ENCODE measurements at places on chromosomes 4 and X.

- DNase-seq = no peak
These were observed 1.7 kb upstream of the PPP2R2C start for GRCh38 chr4:6474053-6474568.

DNA sequence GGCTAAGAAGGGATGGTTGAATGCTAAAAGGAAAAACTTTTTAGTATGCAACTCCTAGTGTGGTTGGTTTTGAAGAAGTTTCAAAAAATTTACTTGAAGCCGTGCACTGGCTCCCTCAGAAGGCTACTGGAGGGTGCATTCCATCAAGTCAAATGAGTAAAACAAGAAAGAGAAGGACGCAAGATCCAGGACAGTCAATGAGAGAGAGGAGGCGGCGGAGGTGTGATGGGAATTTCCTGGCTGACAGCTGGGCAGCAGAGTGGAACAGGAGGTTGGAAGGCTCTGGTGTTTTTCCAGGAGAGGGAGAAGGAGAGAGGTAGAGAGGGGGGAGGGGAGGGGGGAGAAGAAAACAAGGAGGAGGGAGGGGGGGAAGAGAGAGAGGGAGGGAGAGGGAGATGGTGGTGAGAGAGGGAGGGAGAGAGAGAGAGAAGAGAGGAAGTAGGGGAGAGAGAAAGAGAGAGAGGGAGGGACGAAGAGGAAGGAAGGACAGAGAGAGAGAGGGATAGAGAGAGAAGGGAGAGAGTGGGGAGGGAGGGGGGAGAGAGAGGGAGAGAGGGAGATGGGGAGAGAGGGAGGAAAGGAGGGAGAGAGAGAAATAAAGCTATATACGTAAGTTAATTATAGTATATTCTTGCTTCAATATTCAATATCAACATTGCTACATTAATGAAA lies 126.4 kb downstream of the SH3KBP1 start:
- no peak for DNase-seq

GRCh38 chrX:3451571-3451970 lies 105.1 kb upstream of the MXRA5 start:
- no peak for DNase-seq

DNA sequence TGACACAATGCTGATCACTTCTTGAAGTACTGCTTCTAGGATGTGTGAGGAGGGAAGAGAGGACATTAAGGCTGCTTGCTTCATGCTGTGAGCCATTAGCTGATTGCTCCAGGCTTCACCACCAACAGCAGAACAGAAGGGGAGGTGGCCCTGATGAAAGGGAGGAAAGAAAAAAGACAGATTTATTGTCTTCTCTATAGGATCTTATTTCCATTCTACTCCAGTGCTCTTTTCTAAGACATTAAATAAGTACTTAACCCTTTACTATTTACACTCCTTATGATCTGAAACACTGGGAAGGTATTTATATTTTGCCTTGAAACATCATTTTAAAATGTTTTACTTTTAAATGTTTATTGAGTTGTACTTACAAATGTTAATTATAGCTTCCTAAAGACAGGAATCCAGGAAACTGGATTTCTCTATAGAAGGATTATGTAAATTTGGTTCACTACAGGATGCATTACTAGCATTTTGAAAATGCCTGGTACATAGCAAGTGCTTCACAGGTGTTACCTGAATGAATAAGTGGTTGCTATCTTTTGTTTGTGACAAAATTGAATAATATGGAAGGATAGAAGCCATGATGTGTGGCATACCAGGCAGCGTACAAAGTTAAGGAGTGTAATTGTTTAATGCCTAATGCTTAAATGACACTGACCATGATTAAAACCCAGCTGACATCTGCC lies 680.9 kb upstream of the ATOH1 start:
- DNase-seq = no peak

- no peak for DNase-seq
These were observed 55.8 kb upstream of the MAGEB10 start for GRCh38 chrX:27751976-27752375.

- DNase-seq = no peak
These were observed 107.0 kb downstream of the OR13H1 start for GRCh38 chrX:131650637-131651410.

- DNase-seq = no peak
These were observed 40.8 kb downstream of the DCTD start for GRCh38 chr4:182876427-182876826.

- no peak for DNase-seq
These were observed 200.5 kb downstream of the CENPC start for GRCh38 chr4:67344594-67345380.

DNA sequence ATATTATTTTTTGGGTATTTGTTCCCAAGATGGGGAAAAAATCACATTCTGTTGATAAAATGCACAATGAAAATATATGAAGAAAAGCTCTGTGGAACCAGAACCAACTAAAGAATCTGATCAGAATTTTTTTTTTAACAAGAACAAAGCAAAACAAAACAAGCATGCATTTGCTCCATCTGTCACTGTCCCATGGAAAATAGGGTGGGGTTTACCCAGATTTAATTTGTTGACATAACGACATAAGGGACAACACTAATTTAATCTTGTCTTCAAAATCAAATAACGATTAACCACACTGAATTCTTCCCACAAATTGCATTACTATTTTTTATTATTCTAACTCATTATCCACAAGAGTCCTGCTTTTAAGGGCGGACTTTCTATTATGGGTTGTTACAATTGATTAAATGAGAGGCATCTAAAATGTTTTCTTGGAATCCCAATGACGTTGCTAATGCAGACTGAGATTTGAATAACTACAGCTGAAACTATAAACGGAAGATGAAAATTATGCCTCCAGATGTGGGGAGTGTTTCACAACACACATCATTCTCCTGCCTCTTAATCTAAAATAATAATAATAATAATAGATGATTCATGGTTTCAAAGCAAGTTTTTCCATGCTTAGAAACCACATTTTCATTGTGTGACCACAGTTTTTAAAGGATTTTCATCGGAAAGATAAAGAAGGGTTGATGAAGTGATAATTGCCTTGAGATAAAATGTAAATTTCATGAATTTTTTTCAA lies 307.0 kb upstream of the CPEB2 start:
- no peak for DNase-seq

- DNase-seq = no peak
These were observed 1.2 kb downstream of the AASDH start for GRCh38 chr4:56386091-56386490.

- no peak for DNase-seq
These were observed 203.1 kb downstream of the EPHA5 start for GRCh38 chr4:65467068-65467680.

GRCh38 chr4:77711469-77711868 lies 105.8 kb downstream of the CXCL13 start:
- DNase-seq = no peak

DNA sequence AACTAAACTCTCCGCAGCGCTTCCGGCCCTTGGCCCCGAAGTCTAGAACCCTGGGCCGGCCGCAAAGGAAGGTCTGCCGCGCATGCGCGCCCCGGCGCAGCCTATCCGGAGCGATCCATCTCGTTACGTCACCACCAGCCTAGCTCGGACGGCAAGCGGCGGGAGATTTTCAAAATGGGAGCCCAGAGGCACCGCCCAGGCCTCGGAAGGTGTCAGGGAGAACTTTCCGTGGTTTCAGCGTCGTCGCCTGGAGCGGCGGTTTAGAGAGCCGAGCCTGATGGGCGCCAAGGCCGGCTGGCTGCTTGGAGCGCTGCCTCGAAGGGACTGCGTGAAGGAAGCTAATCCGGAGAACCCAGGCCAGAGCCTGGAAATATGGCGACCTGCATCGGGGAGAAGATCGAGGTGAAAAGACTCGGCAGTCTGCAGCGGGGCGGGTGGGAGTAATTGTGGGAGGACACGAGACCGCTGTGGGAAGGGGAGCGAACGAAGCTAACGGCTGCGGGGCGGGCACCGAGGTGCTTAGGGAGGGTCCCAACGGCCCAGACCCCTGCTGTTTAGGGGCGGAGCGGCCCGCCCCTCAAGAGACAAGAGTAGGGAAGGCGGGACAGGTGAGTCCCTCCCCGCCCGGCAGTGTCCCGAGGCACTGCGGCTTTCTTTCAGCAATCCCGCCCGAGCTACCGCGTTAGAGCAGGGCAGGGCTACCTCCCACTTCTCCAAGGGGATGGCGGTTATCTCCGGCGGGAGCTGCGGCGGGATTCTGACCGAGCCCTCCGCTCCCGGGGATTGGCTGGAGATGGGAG lies at the start of gene PLK4:
Gene PLK4, plus strand, starts transcription at position 131 of the 800 bp plus-strand sequence. Its CDS starts 242 bp downstream, at position 373.
- peak; percentile 96 for DNase-seq

- DNase-seq = no peak
These were observed 591.3 kb downstream of the FAM133A start for GRCh38 chrX:94265323-94265722.

- no peak for DNase-seq
These were observed 21.5 kb upstream of the HTRA3 start for GRCh38 chr4:8248091-8248490.

GRCh38 chr4:65515646-65516045 lies 154.6 kb downstream of the EPHA5 start:
- DNase-seq = no peak

DNA sequence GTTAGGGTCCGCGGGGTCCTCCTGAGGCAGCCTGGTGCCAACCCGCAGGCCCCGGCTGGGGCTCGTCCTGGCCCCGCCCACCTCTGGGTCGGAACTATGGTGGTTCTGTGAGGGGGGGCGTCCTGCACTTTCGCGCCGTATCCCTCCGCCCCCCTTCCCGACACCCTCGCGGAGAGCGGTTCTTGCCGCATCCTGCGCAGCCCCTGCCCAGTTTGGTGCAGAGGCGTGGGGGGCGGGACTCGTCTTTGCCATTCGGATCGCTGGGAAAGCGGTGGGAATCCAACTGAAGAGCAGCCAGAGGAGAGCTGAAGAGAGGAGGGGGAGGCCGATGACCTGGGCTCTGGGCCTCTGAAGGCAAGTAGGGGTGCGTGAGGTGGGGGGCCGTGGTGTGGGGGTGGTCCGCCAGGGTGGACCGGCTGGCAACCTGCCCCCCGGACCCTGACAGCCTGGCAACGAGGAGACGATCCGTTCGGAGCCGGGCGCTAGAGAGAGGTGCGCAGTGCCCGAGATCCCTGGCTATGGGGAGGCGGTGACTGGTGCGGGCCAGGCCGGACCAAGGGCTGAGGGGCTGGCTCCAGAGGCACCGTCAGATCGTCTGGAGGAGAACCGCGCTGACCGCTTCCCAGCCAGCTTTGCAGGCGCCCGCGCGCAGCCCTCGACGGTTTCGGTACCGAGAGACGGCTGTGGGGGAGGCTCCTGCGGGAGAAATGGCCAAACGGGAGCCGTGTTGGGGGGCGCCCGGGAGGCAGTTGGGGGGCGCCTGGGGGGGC lies at the start of gene GPRASP1:
Gene GPRASP1, plus strand, starts transcription at position 242 of the 770 bp plus-strand sequence. CDS start 2,431 bp downstream, outside the sequence.
- peak; percentile 48 for DNase-seq

DNA sequence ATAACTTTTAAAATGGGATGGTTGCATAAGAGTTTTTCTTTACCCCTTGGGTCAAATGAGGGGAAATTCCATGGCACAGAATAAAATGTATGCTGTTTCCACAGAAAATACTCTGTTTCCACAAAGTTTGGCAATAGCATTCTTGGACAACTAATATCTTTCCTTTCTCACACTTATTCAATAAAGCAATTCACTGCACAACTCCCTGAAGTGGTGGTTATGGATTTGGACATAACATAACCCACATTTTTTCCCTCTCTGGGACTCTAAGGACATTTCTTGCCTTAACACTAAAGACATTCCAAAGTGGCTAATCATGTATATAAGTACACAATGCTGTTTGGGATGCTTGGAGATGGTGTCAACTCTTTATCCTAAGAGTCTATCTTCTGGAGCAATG lies 51.7 kb upstream of the GPM6B start:
- DNase-seq = no peak

GRCh38 chr4:154485127-154485773 lies 6.3 kb downstream of the DCHS2 start:
- DNase-seq = no peak

DNA sequence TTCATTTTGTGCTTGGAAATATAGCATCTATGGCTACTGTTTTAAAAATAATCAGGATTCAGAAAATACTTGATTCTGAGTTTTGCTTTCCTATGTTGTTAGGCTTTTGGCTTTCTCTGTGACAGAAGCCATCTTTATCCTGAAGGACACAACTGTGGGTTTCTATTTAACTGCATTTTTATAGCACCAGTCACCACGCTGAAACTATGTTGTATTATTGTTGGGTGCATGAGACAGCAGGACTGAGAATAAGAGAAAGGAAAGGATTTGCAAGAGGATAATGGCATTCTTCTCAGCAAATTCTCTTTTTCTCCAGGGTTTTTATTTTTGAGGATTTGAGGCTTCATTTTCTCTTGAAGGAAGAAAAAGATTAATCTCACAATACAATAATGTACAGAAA lies 10.1 kb upstream of the NEUROG2 start:
- DNase-seq = no peak

GRCh38 chrX:30673127-30673796 lies 20.0 kb downstream of the GK start:
- no peak for DNase-seq

DNA sequence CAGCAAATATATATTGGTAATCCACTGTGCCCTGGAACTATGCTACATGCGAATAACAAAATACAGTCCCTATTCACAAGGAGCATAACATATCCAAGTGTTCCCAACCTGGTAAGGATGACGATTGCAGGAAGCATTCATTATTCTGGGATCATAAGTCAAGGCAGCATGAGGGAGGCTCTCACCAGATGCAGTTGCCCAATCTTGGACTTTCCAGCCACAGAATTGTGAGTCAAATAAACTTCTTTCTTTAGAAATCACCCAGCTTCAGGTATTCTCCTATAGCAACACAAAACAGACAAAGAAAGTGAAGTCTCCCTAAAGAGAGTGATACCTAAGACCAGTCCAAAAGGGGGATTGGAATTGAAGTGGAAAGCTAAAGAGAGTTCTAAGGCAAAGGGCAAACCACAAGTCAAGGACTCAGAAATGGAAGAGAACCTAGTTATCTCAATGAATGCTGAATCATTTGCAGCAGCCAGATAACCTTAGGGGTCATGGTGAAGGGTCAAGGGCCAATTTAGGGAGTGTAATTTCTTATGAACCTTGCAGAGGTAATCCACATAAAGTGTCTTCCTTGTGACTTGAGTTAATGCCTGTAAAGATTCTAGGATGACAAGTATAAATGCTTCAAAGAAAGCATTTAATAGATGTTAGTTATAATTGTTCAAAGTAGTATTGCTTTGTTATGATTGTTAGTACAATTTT lies 103.1 kb upstream of the PCDH7 start:
- DNase-seq = no peak

DNA sequence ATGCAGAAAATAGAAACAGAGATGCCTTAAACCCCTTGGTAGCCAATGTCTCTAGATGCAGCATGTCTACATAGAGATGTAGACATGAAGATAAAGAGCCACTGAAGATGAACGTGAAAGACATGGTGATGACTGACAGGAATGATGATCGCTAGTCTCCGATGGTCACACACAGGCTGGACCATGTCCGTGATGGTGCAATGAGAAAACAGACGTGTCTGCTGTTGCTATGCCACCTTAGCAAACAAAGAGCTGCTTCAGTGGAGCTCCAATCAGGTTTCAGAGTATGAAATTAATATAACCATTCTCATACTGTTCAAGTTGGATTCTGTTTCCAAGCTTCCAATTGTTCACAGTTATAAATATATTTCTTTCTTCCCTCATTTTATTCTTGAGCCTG lies 256.5 kb downstream of the CAMK2D start:
- no peak for DNase-seq

Measured in AG08396 (cell line).